Tongue (tissue), 3 donors: ENCODE measurements at places on chromosomes 16 and 17.
A peak's percentile ranks its signal among the peaks of the same experiment; 100 is the strongest.

DNA sequence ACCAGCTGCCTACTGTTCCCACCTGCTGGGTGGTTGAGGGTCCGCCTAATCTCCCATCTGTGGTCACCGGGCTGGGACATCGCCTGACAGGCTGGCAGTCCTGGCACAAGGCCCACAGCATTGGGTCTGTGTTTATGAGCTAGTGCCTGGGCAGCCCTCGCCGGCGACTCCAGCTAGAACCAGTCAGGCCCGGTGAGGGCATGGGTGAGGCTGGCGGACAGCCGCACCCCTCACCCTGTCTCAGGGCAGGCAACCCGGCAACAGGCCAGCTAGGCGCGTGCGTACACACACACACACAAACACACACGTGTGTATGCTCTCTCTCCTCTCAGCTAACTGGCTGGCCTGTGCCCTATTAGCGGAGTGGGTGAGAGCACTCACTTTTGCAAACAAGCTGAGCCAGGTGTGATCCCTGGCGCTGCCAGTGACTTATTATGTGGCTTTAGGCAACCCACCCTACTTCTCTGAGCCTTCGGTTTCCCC, 10.4 kb downstream of the HSD11B2 start:
- peak; percentile 92 for DNase-seq

GRCh38 chr16:89046491-89046890, 47.2 kb upstream of the ACSF3 start:
- no peak for DNase-seq

DNA sequence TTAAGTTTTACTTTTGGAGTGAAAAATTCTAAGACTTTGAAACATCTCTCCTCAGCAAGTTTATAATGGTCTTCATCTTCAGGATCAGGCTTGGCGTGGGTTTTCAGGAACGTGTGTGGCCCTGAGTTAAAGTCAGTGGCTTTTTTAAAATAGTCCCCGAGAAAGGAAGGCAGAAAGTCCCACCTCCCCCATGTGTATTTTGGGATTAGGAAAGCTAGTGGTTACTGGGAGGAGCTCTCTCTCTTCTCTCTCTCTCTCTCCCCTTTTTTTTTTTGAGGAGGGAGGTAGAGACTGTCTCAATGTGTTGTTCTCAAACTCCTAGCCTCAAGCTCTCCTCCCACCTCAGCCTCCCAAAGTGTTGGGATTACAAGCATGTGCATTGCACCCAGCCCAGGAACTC, 213.2 kb downstream of the IRX3 start:
- DNase-seq, result no peak

GRCh38 chr17:7249830-7250229, 1.7 kb downstream of the CTDNEP1 start:
- no peak for DNase-seq

- peak; percentile 70 for DNase-seq
Observed at GRCh38 chr16:65120831-65121721, 787 bp downstream of the CDH11 start.
